ENCODE measurements at places on chromosomes 5 and 9.

DNA sequence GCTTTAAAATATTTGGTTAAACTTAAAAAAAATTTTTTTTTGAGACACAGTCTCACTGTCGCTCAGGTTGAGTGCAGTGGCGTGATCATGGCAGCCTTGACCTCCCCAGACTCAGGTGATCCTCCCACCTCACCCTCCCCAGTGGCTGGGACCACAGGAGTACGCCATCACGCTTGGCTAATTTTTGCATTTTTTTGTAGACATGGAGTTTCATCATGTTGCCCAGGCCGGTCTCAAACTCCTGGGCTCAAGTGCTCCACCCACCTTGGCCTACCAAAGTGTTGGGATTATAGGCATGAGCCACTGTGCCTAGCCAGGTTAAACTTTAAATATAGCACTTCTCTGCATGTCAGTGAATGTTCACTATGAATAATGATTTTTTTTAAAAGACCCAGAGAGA lies 224.5 kb upstream of the RFX3 start:
- no peaks in the 10 kb centered on the region for H3K36me3 ChIP-seq
- peak overlapping the region; percentile 88 for H3K27ac ChIP-seq
- peaks cover 11% of the 10 kb centered on the region for H3K4me1 ChIP-seq
- no peak overlapping the region for H3K4me3 ChIP-seq
- no peaks in the 10 kb centered on the region for H3K27me3 ChIP-seq

DNA sequence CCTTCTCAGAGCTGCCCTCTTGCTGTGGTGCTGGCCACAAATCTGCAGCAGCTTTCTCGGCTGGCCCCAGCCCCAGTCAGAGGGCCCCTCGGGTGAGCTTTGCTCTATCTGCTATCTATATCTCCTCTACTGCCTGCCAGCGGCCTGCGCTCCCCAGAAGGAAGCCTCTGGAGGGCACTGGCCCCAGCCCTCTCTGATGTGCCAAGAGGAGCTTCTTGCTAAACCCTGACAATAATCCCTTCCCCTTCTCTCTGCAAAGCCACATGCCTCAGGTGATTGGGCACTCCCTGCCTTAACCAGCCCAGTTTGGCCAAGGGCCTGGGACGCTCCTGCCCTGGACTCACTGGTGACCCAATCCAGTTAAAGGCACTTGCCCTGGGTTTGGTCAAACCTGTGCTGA lies 42.7 kb downstream of the CAMK2A start:
- no peak overlapping the region for H3K27ac ChIP-seq
- no peaks in the 10 kb centered on the region for H3K4me1 ChIP-seq
- no peak for DNase-seq
- H3K27me3 ChIP-seq = no peaks in the 10 kb centered on the region
- no peak overlapping the region for H3K4me3 ChIP-seq

GRCh38 chr9:89721176-89721700 lies 116.4 kb downstream of the GADD45G start:
- H3K36me3 ChIP-seq = no peaks in the 10 kb centered on the region
- no peak overlapping the region for H3K4me3 ChIP-seq
- no peak overlapping the region for H3K27ac ChIP-seq
- H3K27me3 ChIP-seq = no peaks in the 10 kb centered on the region

DNA sequence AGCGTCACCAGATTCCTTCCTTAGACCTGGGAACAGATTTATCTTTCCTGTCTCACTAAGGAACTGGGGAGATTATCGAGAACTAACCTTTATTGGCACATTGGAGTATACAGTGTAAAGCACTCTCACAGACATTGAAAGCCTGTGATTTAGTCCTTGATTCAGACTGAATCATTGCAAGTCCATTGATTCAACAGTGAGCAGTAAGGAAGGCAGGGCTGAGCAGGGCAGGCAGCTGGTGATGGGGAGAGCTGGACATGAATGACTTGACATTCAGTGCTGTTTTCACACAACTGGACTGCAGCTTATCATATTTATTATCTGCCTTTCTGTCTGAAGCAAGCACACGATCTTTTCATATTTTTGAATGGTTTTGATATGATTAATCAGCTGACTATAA lies 16.2 kb downstream of the ISOC1 start:
- peaks cover 23% of the 10 kb centered on the region for H3K36me3 ChIP-seq
- H3K4me1 ChIP-seq = no peaks in the 10 kb centered on the region
- no peak for DNase-seq
- no peaks in the 10 kb centered on the region for H3K27me3 ChIP-seq

GRCh38 chr5:78586251-78586650 lies 62.3 kb downstream of the LHFPL2 start:
- H3K27ac ChIP-seq = no peak overlapping the region
- no peaks in the 10 kb centered on the region for H3K4me1 ChIP-seq
- H3K27me3 ChIP-seq = no peaks in the 10 kb centered on the region
- no peak overlapping the region for H3K4me3 ChIP-seq
- no peak for DNase-seq
- H3K36me3 ChIP-seq = no peaks in the 10 kb centered on the region

DNA sequence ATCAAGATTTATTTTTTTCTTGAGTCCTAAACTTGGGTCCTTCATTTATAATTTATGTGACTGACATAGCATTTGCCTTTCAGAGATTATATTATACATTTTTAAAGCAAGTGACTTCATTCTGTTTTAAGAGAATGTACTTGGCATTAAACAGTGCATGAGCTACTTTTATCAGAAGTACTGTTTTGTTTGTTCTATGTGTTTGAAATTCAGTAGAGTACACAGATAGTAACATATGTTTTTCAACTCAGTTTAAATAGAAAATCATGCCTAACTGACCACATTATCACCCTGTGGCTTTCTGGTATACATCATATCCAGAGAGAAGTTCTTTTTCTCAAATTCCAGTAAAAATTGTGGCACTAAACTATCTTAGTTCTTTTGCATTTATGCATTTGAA lies 335.3 kb upstream of the CDH18 start:
- H3K27me3 ChIP-seq = no peaks in the 10 kb centered on the region
- DNase-seq = no peak
- no peaks in the 10 kb centered on the region for H3K36me3 ChIP-seq
- no peaks in the 10 kb centered on the region for H3K4me1 ChIP-seq
- no peak overlapping the region for H3K4me3 ChIP-seq

DNA sequence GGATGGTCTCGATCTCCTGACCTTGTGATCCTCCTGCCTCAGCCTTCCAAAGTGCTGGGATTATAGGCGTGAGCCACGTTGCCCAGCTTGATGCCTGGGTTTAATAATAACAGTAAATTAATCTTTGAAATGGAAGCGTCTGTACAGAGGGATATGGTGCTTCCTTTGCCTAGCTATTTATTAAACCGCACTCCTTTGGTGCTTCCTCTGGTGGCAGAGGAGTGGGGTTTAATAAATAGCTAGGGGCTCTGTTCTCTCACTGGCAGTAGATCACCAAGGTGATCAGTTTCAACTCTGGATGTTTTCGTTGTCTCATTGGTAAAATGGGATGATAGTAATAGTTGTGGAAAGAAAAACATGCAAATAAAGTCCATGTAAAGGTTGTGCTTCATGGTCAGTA lies 1122.5 kb upstream of the WWC1 start:
- no peak overlapping the region for H3K4me3 ChIP-seq
- H3K27me3 ChIP-seq = no peaks in the 10 kb centered on the region

GRCh38 chr9:77575785-77576184 lies 72.3 kb downstream of the GNA14 start:
- H3K27ac ChIP-seq = no peak overlapping the region
- H3K36me3 ChIP-seq = no peaks in the 10 kb centered on the region
- H3K4me1 ChIP-seq = peaks cover 2% of the 10 kb centered on the region
- H3K4me3 ChIP-seq = no peak overlapping the region
- DNase-seq = no peak

GRCh38 chr5:156328161-156328560 lies 1.2 kb downstream of the SGCD start:
- no peaks in the 10 kb centered on the region for H3K36me3 ChIP-seq
- H3K27ac ChIP-seq = no peak overlapping the region

DNA sequence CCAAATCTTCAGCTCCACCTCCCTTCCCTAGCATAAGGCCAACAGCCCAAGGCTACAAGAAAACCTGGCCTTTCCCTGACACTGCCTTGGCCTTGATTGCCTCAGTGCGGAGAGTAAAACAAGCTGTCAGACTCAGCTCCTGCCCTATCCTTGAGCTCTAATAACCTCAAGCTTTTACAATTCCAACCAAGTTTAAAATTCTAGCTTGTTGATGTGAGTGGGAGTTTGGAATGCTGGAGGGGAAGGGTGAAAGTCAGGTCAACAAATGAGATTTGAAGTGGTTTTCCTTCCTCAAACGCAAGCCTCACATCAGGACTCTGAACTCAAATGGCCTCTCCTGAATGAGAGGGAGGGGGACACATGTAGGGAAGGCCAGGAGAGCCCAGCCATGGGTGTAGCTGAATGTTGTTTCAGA lies 197.0 kb upstream of the VLDLR start:
- DNase-seq = peak; percentile 62
- no peaks in the 10 kb centered on the region for H3K36me3 ChIP-seq
- H3K4me3 ChIP-seq = no peak overlapping the region
- H3K4me1 ChIP-seq = peaks cover 3% of the 10 kb centered on the region
- H3K27me3 ChIP-seq = no peaks in the 10 kb centered on the region
- peak overlapping the region; percentile 8 for H3K27ac ChIP-seq

DNA sequence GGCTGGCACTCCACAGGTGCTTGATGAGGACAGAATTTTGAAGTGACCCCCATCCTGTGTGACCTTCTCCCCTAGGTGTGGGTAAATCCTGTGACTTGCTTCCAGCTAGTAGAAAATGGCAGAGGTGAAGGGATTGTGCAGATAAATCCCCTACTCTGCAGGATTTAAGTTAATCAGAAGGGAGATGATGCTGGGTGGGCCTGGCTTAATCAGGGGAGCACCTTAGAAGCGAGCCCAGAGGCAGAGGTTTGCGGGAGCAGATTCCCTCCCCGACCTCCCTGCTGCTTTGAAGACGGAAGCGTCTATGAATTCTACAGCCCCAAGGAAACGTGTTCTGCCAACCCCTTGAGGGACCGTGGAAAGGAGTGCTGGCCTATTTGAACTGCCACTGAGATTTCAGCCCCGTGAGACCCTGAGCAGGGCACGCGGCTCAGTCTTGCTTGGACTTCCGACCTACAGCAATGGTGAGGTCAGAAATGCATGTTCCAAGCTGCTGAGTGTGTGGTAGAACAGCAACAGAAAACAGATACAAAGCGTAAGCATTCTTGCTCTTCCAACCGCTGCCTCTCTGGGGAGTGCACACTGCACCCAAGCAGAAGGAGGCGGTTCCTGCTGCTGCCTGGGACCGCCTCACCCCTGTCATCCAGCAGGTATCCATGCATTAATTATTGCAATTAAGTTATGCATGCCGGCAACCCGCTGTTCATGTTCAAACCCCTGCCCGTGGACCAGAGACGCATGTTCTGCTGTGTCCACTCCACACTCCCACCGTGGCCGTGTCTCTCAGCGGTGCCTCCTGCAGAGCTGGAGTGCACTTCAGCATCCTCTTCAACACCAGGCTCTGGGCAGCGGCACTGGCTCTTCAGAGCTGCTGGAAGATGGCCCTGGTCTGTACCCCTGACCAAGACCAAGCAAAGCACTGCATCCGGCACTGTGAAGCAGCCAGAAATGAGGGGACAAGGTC lies 54.6 kb upstream of the RXRA start:
- H3K27ac ChIP-seq = no peak overlapping the region
- H3K4me1 ChIP-seq = peaks cover 4% of the 10 kb centered on the region
- no peaks in the 10 kb centered on the region for H3K27me3 ChIP-seq
- H3K4me3 ChIP-seq = no peak overlapping the region
- H3K36me3 ChIP-seq = no peaks in the 10 kb centered on the region
- DNase-seq = peak; percentile 53

DNA sequence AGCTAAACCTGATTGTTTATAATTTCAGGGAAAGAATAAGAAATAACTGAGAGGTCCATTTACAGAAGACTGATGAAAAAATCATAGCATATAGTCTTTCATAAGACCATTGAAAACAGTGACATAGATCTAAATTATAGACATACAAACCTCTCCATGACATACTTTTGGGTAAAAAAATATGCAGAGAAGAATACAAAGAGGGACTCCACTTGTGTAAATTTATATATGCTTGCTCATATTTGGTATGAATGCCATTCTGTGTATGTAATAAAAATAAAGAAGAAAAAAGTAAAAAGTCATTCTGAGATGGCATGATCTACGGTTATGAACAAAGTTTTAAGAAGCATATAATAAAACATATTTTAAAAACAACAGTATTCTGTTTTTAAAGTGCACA lies 310.7 kb downstream of the ASTN2 start:
- no peak for DNase-seq
- no peaks in the 10 kb centered on the region for H3K27me3 ChIP-seq
- H3K27ac ChIP-seq = no peak overlapping the region
- no peaks in the 10 kb centered on the region for H3K36me3 ChIP-seq
- H3K4me1 ChIP-seq = no peaks in the 10 kb centered on the region
- no peak overlapping the region for H3K4me3 ChIP-seq

GRCh38 chr5:97495301-97495700 lies 312.3 kb upstream of the RIOK2 start:
- no peaks in the 10 kb centered on the region for H3K36me3 ChIP-seq
- no peaks in the 10 kb centered on the region for H3K27me3 ChIP-seq
- H3K27ac ChIP-seq = no peak overlapping the region
- no peaks in the 10 kb centered on the region for H3K4me1 ChIP-seq
- H3K4me3 ChIP-seq = no peak overlapping the region
- DNase-seq = no peak

DNA sequence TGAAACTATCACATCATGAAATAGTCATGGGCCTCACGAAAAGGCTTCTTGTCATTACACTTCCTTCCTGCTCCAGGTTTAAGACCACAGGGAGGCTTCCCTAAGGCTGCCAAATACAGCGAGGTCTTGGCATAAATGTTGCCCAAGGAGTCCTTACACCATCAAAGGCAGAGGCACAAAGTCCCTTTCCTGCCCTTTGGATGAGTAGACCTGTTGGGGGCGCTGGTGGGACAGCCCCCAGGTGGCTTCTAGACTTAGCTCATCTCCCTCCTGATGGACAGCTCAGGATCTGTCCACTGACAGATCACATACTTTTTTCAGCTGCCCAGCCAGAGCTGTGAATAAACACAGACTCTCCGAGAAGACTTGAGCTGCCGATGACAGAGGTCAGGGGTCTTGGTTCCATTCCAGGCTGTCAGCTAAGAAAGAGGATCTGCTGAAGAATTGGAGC lies 15.5 kb upstream of the MEGF9 start:
- no peaks in the 10 kb centered on the region for H3K27me3 ChIP-seq
- peak; percentile 19 for DNase-seq
- peak overlapping the region; percentile 51 for H3K27ac ChIP-seq
- no peak overlapping the region for H3K4me3 ChIP-seq

DNA sequence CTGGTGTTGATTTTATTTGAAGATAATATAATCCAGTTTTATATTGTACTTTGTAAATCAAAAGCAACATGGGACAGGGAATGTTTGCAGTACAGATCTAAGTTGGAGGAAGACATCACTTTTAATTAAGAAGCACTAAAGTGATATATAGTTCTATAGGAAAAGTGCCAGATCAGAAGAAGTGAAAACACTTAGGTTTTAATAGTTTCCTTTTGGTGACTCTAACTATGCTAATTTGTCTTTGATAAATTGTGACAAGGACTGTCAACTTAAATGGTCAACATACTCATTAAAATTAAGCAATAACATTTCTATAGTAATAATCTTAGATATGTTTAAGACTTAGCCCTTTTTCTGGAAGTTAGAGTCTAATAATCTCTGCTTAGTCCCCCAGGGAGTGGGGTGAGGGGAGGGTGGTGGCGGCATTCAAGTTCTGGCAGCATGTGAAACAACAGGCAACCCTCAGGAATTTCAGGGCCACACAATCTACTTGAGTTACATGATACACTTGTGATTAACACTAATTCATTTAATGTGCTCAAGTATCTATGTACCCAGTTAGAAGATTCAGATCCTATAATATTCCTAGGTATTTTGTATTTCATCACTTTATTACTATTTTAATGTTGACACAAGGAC lies 1026.5 kb downstream of the NR2F1-AS1 start:
- no peaks in the 10 kb centered on the region for H3K36me3 ChIP-seq
- no peaks in the 10 kb centered on the region for H3K27me3 ChIP-seq
- no peak overlapping the region for H3K4me3 ChIP-seq
- no peak overlapping the region for H3K27ac ChIP-seq
- DNase-seq = peak; percentile 27
